KG1 (cell line): ENCODE measurements at places on chromosomes 12 and 14.

GRCh38 chr14:22671622-22672021 lies 27.5 kb upstream of the OR6J1 start:
- no peak for DNase-seq

DNA sequence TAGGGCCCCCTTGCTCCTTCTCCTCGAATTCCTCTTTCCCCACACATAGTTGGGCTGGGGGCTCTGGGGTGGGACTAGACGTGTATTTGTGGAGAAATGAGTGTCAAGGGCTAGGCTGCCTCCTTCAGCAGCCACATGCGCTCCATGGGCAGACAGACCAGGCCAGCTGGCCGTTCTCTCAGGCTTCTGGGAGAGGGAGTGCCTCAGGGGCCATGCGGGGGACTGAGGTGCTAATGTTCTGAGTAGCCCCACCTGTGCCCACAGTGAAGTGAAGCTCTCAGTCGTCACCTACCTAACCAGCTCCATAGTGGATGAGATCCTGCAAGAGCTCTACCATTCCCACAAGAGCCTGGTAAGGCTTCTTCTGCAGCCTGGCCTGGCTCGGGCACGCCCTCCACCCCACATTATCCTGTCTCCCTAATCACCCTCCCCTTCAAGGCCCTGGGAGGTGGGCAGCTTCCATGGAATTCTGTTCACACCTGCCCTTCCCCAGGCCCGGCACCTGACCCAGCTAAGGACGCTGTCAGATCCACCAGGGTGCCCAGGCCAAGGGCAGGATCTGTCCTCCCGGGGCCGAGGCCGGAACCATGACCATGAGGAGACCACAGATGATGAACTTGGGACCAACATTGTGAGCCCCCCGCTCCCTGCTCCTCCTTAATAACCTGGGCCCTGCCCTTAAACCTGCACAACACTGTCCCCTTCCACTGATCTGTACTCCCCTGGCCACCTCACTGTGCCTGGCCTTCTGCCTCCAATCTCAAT lies 9.0 kb upstream of the CPNE6 start:
- no peak for DNase-seq

DNA sequence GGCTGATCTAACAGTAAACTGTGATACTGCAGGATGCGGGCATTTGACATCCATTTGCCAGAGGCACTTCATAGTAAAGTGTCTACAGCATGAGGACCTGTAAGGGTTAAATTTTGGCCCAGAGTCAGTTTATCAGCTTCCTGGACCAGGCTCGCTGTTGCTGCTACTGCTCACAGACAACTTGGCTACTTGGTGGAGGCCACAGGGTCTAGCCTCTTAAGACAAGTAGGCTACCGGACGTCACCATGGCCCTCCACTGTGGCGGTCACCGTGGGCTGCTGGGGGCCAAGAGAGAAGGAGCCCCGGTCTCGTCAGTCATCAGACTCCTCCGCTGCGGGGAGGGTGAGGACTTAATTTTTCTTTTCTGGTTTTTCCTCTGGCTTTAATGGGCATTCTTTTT lies 117.3 kb upstream of the PZP start:
- DNase-seq, result no peak

GRCh38 chr12:113899561-113900471 lies 66.3 kb downstream of the RBM19 start:
- DNase-seq, result no peak

DNA sequence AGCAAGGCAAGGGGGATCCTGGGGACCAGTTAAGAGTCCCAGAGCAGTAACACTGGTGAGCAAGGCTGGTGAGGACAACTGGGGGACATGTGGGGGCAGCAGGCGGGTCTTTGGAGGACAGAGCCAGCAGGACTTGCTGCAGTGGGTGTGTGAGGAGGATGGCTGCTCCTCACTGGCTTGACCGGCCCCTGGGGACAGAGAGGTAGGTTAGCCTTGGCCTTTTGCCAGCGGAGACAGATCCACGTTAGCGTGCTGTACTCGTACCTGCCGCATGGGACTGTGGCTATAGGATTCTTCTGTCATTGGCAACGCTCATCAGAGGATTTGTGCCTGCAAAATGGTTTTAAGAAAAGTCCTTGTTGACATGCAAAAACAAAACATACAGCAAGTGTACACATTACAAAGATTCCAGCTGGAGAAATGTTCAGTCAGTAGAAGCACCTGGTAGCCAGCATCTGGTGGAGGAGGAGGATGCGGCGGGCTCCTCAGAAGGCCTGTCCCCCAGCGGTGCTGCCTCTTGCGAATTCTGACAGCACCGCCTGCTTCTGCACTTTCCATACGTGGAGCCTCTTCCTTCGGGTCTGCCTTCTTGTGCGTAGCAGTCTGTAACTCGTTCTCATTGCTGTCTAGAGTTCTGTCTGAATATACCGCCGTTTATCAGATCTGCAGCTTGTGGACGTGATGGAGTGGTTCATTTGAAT lies 91.3 kb downstream of the EP400 start:
- DNase-seq, result no peak

DNA sequence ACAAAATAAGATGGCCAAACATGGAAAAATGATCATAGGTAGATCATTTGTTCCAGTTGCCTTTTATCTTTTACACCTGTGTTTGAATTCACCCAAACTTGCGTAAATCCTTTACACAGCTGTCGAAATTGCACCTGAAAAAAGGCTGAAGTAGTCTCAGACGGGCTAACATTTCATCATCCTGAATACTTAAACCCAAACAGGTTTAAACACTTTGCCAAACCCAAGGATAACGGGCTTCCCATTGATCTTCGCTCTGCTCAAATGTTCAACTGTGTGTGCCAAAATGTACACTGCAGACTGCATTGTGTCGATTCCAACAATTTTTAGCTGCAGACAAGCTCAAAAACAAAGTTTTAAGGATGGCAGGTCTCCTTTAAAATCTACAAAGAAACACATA lies 288.7 kb upstream of the DDHD1 start:
- no peak for DNase-seq

- no peak for DNase-seq
These were observed 8.3 kb downstream of the RESF1 start for GRCh38 chr12:31967539-31967938.

- DNase-seq, result no peak
These were observed 87.6 kb upstream of the SSTR1 start for GRCh38 chr14:38120109-38120508.

GRCh38 chr14:77554816-77555599 lies 56.4 kb upstream of the ISM2 start:
- no peak for DNase-seq

DNA sequence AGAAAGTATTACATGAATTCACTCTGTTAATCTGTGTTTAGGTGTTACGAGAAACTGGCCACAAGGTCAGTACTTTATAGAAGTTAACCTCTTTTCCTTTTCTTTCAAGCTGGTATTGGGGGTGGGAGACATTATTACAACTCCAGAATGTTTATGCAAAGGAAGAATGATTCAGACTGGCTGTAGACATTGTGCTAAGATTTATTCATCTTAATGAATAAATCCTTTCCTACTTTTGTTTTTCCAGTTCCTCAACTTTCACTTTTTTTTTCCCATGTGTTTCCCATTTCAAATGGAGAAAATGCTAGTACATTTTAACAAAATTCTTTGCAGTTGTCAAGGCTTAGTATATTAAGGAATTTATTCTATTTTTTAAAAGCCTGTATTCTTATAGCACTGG lies 1.3 kb downstream of the OTOGL start:
- no peak for DNase-seq

DNA sequence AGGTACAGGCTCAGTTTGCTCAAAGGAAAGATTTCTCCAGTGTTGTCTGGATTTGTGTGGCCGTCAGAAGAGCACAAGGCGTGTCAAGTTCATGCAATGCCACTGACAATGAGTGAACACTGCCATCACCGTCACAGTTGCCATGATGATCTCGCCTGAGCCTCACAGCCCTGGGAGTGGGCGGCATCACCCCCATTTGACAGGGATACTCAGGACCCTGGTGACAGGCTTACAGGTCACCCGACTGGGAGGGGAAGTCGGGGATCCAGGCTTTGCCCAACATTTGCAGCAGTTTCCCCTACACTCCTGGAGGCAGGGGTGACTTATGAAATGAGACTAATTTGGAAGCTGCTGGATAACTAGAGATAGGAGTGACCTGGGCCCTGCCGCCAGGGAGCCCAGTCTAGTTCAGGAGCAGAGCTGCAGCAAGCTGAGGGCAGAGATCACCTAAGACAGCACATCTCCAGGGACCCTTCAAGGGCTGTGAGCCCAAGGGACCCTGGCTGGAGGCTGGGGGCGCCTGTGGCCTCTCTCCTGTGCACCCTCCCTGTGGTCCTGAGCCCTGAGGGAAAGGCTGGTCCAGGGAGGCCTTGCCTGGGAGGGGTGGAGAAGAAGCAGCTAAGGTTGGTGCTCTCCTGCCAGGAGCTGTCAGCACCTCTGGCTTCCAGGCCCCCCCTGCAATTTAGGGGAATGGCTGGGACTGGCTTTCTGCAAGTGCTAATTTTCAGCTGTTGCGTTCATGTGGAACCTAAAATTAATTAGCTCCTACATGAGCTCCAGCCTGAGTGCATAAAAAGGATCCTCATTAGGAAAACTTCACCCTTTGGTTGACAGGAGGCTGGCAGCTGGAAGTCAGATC lies 32.4 kb upstream of the BEGAIN start:
- DNase-seq, result no peak

- no peak for DNase-seq
These were observed 797.4 kb downstream of the C12orf50 start for GRCh38 chr12:87231818-87232217.

- DNase-seq, result no peak
These were observed 32.7 kb downstream of the CCDC175 start for GRCh38 chr14:59543873-59544272.

DNA sequence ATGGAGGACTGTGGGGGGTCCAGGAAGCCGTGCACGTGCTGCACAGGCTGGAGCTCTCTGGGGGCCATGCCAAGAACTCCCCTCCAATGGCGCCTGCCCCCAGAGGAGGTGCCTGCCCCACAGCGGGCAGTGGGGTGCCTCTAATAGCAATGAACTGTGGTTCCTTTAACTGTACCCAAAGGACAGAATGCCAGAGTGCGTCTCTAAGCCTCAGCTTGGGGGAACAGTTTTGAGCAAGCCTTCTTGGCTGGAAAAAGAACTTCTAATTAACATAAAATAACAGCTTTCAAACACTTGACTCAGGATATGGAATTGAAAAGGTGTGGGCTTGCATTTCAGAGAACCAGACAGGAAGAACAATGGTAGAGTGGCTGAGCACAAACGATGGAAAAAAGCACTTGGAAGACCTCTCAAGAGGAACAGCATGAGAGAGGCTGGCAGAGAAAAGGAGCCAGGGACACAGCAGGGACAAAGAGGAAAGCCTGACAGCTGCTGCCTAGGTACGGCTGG lies 195.6 kb downstream of the TTC7B start:
- DNase-seq, result no peak

DNA sequence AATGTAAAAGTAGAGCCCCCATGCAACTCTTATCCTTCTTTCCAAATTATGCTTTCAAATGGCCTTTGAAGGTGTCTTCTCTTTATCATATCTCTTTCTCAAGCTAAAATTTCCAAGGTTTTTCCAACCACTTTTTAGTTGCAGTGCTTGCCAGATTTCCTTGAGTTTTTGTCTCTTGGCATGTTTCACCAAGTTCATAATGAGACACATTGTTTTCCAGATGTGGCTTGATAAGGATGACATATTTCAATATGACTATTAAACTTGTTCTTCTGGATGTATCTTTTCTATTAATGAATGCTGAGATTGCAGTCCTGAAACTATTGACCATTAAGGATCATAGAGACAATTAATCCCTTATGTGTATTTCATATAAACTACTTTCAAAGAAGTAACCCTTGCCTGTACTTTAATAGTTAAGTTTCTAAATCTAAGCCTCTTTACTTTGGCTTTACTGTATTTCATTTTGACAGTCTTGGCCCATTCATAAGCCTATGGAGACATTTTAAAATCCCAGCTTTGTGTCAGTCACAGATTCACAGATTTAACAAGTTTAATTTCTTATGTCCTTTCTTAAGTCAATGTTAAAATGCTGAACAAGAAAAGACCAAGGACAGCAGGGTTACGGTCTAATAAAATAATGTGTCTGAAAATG lies 151.5 kb downstream of the LRFN5 start:
- no peak for DNase-seq

DNA sequence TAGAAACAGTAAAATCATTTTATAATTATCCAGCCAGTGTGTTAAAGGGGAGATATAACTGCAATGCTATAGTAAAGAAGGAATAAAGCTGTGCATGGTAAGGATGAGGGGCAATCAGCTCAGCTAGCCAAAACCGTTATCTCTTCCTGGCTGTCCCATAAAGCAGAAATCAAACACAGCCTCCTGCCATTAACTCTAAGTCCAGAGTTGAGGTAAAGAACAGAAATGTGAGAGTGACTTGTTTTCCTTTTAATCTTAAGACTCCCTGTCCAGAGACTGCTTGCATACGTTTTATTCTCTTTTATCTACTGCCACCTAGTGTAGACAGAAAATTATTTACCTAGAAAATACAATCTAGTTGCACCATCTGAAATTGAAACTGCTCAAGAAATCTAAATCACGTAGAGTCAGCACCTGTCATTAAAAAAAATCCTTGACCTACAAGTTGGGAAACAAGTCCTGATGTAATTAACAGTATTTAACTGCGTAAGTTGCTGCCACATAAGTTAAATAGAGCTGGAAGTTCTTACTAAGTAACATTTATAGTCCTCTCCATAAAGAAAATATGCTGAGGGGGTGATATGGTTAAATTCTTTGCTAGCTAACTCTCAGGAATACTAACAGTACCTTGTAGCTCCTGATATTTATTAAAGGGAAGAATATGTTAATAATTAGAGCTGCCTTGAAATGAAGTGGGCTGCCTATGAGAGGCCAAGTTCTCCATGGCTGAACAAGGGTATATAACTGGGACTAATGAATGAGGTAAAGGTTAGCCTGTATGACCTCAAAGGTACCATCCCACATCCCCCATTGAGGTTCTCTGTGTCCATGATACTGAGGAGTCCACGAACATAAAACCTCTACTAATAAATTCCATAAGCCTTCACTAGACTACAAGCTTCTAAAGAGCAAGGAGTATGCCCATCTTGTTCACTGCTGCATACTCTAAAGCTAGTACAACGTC lies 62.7 kb downstream of the GALNT4 start:
- DNase-seq, result peak; percentile 59

DNA sequence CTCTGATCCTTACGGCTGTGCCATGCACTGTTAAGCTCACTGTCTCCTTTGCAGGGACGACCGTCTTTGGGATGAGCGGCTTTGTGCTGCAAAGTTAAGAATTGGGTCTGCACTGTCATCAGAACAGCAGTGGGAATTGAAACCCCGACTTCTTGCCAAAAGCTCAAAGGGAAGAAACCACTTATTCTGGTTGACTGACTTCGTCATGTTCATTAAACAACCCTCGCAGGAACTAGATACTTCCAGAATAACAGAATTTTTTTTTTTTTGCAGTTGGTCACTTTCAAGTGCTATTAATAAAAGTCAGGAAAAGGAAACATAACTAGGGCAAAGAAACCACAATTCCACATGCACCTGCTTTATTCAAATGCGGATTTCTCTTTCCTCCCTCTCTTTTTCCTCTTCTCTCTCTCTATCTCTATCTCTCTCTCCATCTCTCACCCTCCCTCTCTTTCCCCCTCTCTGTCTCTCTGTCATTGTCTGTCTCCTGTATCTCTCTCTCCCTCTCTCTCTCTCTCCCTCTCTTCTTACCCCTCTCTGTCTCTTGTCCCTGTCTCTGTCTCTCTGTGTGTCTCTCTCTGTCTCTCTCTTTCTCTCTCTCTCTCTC lies 12.3 kb upstream of the GLT1D1 start:
- DNase-seq, result no peak
